Stimulated activated CD4-positive, alpha-beta T cell treated with anti-CD3 and anti-CD28 coated beads, Interleukin-1b, Interleukin-23, amount 100 ng/mL, for 48 hours (primary cell): ENCODE measurements at places on chromosomes 2 and 18.

DNA sequence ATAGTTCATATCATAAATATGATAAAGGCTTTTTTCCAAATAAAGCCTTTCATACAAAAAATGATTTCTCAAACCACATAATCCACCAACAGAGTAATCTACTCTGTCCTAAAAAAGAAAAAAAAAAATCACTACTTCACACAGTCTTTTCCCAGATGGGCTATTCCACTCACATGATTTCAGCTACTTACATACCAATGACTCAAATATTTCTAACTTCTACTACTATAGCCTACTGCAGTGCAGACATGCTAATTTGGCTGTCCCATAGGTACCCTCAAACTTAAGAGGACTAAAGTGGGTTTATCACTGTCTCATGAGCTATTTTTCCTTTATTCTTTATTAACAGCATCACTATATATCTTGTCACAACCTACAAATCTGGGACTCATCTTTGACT, 57.4 kb downstream of the SLC66A3 start:
- no peak for DNase-seq

GRCh38 chr2:875687-876615, 74.7 kb upstream of the SNTG2 start:
- no peak for DNase-seq

DNA sequence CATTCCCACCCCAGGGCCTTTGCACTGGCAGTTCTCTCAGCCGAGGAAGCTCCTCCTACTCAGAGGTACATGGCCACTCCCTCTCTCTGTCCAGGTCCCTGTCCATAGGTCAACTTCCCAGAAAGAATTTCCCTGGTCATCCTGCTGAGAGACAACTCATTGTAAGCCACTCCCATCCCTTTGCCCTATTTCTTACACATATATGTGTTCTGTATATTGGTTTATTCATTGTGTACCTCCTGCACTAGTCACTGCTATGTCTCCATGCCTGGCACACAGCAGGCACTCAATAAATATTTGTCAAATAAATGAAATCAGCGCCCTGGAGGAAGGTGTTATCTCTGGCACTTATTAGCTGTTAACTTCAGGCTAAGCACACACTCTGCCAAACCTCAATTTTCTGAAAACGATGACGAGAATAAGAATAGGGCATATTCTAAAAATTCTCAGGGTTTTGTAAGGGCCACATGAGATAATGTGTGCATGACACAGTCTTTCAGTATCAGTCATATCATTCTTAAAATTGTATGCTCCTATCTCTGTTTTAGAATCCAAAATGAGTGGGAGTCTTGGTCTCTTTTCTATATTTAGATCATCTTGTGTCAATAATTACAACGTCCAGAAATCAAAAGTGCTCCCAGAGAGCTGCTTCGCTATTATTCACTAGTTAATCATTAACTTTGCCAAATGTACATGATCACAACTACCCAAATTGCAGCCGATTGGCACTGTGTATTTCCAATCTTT, 198.0 kb downstream of the ALK start:
- no peak for DNase-seq

- peak; percentile 27 for DNase-seq
Observed at GRCh38 chr2:20225294-20226151, 593 bp upstream of the SDC1 start.

DNA sequence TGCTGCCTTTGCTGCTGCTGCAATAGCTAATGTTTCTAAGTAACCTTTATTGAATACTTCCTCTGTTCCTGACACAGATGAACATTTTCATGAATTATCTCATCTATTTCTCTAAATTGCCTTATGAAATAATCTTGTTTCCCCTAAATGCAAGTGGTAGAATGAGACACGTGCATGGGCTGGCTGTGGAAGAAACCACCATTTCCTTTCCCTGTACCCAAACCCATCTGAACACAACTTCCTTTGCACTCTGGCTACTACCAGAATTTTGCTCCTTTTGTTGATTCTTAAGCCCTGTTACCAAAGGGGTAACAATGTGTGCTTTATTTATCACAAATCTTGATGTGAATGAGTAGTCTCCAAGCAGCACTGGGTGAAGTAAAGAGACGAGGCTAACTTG, 29.2 kb downstream of the AKAIN1 start:
- DNase-seq = no peak

DNA sequence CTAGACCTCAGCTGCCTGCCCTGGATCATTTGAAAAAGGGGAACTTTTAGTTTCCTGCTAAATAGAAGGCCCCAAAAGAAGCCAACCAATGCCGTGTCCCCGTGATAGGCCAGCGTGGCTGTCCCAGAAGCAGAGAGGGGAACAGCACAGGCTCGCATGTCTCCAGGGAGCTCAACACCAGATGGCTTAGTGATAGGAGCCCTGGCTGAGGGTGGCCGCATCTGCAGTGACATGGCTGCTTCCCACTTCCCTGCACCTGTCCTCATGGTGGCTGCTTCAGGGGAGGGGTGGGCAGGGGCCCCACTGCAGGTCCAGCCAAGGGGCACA, 79.6 kb downstream of the MBP start:
- no peak for DNase-seq
